ENCODE measurements at places on chromosomes 12 and 14.

- no peak for DNase-seq
These were observed 324.0 kb upstream of the PDE3A start for GRCh38 chr12:20044351-20044750.

DNA sequence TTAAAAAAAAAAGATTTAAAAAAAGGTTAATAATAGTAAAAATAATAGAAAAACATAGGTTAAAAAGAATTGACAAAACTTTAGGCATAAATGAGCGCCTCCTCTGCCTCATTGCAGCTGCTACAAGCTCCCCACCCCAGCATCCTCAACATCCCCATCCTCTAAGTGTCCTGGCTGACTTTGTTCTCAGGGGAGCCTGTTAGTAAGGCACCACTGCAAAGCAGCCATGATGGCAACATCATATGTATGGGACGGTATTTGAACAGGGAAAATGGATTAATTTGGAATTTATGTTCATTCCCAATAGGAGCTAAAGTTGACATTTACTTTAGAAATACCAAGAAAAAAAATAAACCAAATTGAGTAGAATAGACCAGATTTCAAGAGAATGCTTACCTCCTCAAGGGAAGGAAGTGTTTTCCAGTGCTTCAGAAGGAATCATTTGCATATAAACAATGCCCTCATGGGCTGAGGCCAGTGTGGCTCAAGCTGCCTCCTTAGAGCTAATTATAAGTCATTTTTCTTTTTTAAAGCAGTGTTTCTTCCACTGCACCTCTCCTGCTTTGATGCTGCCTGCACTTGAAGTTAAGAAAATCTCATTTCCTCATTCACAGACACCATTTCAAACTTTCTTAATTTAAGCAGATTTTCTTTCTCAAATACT is 59.6 kb downstream of the DACT1 start:
- DNase-seq = no peak

DNA sequence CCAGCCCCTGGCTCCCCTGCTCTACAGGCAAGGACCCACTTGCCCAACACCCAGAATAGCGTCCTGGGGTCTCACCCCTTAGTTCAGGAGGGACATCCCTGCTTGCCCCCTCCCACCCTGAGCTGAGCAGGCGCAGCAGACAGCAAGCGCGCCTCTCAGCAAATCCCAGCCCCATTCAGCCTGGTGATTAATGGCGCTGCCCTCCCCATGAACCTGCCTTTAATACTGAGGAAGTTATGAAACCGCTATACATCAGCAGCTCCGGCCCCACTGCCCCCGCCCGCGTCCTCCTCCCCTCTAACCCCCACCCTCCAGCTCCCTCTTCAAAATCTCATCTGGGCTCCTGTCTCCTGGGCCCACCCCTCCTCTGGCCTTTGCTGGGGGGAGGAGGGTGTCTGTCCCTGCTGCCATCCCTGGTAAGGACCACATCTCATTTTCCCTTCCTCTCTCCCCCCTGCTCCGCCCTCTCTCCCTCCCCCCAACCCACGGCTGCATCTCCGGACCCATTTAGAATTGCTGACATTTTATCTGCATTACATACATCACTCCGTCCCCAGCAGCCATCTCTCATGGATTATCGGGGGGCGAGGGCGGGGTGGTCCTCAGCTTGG is 7.1 kb upstream of the SMUG1 start:
- no peak for DNase-seq

GRCh38 chr12:93536111-93536765 is 36.2 kb upstream of the SOCS2 start:
- DNase-seq = no peak

DNA sequence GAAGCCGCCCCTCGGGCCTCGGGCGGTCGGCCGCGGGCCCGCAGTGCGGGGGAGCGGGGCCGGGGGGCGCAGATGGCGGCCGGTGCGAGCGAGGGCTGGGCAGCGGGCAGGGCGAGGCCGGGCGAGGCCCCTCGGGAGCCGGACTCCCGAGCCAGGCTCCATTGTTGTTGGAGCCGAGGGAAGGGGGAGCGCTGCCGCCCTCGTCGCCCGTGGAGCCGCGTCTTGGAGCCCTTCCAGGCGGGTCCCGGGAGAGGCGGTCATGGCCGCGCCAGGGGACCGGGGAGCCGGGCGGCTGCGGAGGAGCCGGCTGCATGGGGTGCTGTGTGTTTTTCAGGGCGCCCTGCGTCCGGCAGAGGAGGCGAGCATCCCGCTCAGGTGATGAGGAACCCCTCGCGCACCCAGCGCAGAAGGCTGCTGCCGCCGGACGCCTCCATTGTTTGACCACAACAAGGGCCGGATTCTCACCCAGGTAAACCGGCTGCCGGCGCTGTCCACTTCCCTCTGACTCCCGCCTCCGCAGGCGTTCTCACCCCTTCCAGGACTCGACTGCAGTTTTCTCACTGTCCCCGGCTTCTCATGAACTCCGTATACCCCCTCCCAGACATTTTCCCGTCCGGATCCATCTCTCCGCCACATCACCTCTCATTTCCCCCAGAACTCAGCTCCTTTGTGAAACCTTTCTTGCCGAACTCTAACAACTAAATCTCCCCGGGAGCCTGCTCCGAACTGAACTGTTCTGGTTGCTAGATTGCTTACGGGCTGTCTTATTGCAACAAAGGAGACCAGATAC is 732 bp downstream of the ZNF664 start:
- peak; percentile 6 for DNase-seq

DNA sequence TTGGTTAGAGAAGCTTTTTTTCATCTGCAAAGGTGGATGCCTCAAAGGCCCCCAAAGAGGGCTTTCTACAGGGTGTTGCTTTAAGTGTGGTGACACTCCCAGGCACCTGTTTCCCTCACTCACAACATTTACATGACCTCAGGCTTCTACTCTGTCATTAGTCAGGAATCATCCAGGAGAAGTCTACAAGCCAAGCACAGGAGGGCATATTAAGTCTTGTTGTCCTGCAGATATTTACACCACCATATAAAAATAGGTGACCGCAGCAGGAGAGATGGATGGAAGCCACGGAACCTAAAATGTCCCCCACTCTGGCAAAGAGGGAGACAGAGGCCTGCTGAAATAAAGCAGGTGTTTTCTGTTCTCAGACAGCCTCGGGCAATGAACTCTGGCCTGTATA is 7.5 kb upstream of the DPF3 start:
- no peak for DNase-seq

DNA sequence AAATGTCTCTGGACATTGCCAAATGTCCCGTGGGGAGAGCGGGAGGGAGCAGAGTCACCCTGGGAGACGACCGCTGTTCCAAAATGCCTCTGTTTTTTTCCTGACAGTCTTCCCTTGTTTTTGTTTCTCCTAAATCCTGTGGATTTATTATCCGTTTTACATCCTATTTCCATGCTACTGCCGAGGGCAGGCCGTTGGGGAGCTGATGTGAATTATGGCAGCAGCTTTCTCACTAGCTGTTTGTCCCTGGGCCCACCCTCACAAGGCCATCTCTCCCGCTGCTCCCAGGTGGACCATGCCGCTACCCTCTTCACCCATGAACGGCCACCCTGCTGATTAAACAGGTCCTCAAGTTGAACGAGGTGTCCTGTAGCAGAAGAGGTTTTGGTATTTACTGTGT is 55.2 kb downstream of the FBXL14 start:
- no peak for DNase-seq

GRCh38 chr12:112514926-112515642 is 96.3 kb downstream of the PTPN11 start:
- DNase-seq = no peak

- no peak for DNase-seq
These were observed 452.2 kb downstream of the IPO8 start for GRCh38 chr12:30243426-30243825.

DNA sequence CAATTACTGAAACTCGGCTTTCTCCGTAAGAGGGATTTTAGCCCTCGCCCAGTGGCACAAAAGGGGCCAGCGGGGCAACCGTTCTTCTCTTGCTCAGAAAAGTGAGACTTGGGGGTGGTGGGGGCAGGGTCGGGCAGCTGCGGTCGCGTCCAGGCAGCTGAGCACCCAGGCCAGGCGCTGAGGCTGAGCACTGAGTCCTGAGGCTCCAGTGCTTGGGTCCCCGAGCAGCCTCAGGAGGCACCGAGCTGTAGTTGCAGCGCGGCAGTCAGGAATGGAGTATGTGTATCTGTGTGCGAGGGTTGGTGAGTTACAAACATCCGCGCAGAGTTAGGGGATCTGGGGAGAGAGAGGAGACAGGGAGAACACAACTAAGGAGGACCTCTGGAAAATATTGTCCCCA is 4.1 kb upstream of the HOXC6 start:
- DNase-seq = no peak

DNA sequence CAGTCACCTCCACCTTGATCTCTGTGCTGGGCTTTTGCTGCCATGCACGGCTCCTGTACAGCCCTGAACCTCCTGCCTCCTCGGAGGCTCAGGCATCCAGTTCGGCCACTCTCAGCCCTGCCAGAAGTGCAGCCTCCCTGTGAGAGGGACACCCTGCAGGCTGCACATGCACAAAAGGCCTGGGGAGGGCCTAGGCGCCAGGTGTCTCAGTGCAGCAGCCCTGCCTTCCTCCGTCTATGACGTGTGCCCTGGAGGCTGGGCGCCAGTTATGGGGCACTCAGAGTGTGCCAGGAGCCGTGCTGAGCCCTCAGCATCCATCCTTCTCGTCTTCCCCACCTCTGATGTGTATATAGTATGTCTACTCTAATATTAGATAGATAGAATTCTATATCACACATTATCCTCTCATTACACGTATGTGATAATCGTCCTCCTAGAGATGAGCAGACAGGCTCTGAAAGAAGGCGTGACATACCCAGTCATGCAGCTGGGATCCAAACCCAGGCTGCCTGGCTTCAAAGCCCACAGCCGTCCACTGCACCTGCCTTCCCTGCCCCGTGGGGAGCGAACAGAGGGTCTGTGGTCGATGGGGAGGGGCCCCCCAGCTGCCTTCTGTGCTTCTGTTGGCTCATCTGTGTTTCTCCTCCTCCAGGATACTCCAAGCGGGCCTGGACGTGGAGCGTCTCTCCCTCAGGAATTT is 101.1 kb downstream of the B4GALNT3 start:
- DNase-seq = no peak

GRCh38 chr12:61098031-61098580 is 1162.1 kb upstream of the USP15 start:
- no peak for DNase-seq

GRCh38 chr12:4148418-4149056 is 125.0 kb upstream of the CCND2 start:
- DNase-seq = peak; percentile 59

Data from activated effector memory CD4-positive, alpha-beta T cell treated with Interleukin-2 at 50 U/mL for 16 hours (primary cell).